Esophagus muscularis mucosa (tissue), 4 donors: ENCODE measurements at places on chromosomes 2 and 18. TPM values are rescaled to one million over a fixed set of nuclear protein-coding genes. Genes with fewer than 3 reads are reported as not detected.

CRYGC gene
- not detected for total RNA-seq

OTOS gene
- total RNA-seq, result not detected

DNA sequence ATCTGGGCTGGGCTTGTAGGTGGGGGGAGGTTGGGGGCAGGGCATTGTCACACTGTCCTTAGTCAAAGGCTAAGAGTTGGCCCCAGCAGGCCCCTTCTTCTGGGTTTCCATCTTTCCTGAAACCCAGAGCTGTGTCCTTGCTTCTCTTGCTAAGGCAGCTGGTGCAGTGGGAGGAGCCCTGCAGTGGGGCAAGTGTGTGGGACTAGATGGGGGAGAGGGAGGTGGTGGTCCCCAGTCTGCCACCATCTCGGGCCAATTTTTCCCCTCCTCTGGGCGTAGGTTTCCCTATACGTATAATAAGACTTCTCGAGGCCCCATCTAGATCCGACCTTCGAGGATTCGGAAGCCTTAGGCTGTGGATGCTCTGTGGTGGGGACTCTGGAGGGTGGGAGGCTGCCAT, 3.5 kb downstream of the KCNF1 start:
- DNase-seq, result no peak

GRCh38 chr18:74141667-74142066, 6.0 kb downstream of the FBXO15 start:
- no peak for DNase-seq

DNA sequence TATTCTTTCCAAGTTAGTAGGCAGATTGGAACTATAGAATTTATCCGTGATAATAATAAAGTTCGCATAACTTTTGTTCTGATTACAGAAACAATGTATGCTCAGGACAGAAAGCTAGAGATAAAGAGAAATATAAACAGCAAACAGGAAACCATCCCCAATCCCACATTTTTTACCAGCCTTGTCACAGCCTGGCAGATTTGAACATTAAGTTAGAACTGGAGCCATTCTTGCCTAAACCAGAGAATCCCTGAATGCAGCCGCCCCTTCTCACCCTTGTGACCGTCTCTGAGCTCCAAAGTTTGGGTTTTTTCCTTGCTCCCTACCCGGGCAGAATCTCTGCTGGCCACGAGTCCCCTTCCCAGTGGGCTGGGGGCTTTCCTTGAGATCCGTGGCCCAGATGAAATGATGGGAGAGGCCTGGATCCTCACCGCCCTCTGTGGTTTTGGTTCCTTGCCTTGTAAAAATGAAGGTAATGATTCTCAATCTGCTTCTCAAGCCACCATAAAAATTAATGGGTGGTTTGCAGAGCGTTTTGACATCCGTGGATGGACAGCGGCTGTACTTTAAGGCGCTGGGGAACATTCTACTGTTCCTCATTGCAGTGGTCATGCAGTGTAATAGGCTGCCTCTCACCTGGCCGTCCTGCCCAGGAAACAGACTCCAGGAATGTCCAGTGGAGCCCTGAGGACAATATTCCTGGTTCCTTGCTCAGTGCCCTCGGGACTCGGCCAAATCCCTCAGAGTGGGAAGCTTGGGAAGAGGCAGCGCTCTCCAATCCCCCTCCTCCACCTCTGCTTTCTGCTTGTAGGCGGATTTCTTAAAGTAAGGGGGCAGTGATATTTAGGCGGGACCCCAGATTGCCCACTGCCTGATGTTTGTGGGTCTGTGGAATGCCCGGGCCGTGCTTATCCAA, 1.6 kb downstream of the SH3BP4 start:
- DNase-seq, result no peak

GRCh38 chr2:64644458-64645382, 9.0 kb downstream of the SERTAD2 start:
- DNase-seq, result no peak

- DNase-seq, result no peak
These were observed 112.6 kb upstream of the MCFD2 start for GRCh38 chr2:47028171-47028570.

DNA sequence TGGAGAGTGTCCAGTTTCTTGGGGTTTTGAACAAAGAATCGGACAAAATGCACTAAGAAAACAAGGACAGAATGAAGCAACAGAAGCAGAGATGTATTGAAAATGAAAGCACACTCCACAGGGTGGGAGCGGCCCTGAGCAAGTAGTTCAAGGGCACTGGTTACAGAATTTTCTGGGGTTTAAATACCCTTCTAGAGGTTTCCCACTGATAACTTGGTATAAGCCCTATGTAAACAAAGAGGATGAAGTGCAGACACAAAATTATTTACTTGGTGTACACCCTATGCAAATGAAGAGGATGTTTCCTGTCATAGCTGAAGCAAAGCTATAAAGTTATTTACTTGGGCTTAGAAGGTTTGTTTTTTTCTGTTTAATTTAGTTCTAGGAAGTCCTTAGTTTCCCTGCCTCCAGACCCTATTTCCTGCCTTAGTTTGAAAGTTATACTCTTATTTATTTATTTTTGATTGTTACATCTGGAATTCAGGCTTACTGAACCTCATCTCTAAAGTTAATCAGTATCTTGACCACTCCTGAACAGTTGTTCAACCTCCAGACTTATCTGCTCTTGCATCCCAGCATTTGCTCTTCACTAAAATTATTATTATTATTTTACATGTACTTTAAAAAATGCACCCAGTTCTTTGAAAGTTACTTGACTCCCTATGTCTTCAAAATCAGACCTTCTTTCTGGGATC, 193.5 kb downstream of the SPP2 start:
- DNase-seq, result no peak

DNA sequence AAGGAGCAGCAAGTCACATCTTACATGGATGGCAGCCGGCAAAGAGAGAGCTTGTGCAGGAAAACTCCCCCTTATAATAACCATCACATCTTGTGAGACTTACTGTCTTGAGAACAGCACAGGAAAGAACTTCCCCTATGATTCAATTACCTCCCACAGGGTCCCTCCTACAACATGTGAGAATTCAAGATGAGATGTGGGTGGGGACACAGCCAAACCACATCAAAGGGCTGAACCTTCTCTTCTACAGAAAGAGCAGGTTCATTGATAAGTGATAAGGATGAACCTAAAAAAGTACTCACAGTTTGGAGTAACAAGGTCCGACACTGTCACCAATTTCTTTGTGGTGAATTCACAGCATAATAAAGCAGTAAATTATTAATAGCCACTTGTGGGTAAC, 422.2 kb upstream of the FSIP2 start:
- no peak for DNase-seq

DNA sequence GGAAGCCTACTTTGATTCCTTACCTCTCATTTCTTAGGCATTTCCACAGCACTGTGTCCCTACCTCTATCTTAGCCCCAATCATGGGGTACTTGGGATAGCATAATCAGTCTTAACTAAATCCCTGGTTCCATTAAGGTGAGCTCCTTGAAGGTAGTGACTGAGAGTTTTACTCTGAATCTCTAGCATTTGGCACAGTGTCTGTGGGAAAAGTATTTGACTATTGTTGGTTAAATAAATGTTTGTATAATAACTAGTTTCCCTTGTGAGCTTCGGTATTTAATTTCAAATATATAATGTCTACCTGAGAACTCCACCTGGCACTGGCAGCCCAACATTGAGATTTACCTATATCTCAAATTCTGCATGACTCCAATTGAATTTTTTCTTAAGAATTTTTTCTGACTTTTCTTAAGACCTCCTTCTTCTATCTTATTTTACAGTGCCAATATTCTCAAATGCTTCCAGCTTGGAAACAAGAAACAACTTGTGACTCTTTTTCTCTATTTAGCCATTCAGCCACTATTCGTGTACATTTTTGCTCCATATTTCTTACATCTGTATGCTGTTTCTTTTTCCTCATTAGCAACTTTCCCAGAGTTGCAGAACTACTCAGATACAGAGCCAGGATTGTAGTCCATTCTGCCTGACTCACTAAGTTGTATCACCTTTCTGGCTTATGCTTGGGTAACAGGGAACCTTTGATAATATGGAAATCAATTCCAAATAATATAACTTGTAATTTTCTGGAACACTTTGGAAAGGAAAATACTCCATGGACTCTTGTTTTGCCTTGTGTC, 214.0 kb upstream of the NT5C1B start:
- no peak for DNase-seq
